ENCODE measurements at places on chromosomes 2 and 18. TPM values are rescaled to one million over a fixed set of nuclear protein-coding genes. Genes with fewer than 3 reads are reported as not detected.

- H3K27me3 ChIP-seq, result no peaks in the 10 kb centered on the region
- DNase-seq, result no peak
- no peak overlapping the region for H3K27ac ChIP-seq
- no peaks in the 10 kb centered on the region for H3K36me3 ChIP-seq
- H3K4me3 ChIP-seq, result no peak overlapping the region
These were observed 432.6 kb downstream of the PARD3B start for GRCh38 chr2:204977914-204978313.

- H3K36me3 ChIP-seq, result no peaks in the 10 kb centered on the region
- no peak overlapping the region for H3K4me3 ChIP-seq
- no peak for DNase-seq
- H3K27me3 ChIP-seq, result peaks cover 4% of the 10 kb centered on the region
These were observed 147.0 kb downstream of the NEDD4L start for GRCh38 chr18:58190842-58191530.

GRCh38 chr2:74447230-74447999 lies 5.7 kb upstream of the RTKN start:
- H3K4me3 ChIP-seq, result no peak overlapping the region
- no peaks in the 10 kb centered on the region for H3K4me1 ChIP-seq
- no peak for DNase-seq

The ALLC gene
- not detected for total RNA-seq

DNA sequence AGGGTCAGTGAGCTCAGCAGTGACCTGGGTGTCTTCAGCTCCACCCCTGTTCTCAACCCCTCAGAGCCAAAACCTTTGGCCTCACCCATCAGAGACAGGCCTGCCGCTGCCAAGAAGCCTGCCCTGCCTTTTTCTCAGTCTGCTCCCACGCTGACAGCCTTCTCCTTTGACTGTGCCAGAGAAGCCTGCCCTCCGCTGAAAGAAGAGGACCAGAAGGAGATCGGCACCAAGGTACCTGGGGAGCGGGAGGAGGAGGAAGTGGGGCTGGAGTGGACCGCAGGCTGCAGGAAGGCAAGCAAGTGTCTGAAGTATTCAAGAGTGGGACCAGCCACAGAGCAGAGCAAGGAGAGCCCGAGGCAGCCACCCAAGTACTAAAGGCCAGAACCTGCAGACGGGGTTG lies 33.2 kb downstream of the TOGARAM2 start:
- H3K4me3 ChIP-seq, result no peak overlapping the region
- H3K27me3 ChIP-seq, result no peaks in the 10 kb centered on the region
- H3K27ac ChIP-seq, result peak overlapping the region; percentile 24
- no peak for DNase-seq
- peaks cover 36% of the 10 kb centered on the region for H3K4me1 ChIP-seq

- H3K4me3 ChIP-seq, result no peak overlapping the region
- peaks cover 26% of the 10 kb centered on the region for H3K4me1 ChIP-seq
- H3K27ac ChIP-seq, result no peak overlapping the region
- H3K36me3 ChIP-seq, result no peaks in the 10 kb centered on the region
- DNase-seq, result no peak
These were observed 158.9 kb downstream of the BABAM2 start for GRCh38 chr2:28049416-28049815.

GRCh38 chr18:34659579-34660517 lies 50.2 kb upstream of the DTNA start:
- H3K36me3 ChIP-seq, result no peaks in the 10 kb centered on the region
- H3K4me3 ChIP-seq, result no peak overlapping the region
- peak overlapping the region; percentile 44 for H3K27ac ChIP-seq

- DNase-seq, result no peak
- H3K27ac ChIP-seq, result no peak overlapping the region
- H3K4me3 ChIP-seq, result no peak overlapping the region
- peaks cover 82% of the 10 kb centered on the region for H3K36me3 ChIP-seq
- H3K27me3 ChIP-seq, result no peaks in the 10 kb centered on the region
- peaks cover 88% of the 10 kb centered on the region for H3K4me1 ChIP-seq
These were observed 11.4 kb downstream of the FOSL2 start for GRCh38 chr2:28404086-28404485.

All from upper lobe of right lung (tissue), 1 donor.